ENCODE measurements at places on chromosomes 11 and 22.
A peak's percentile ranks its signal among the peaks of the same experiment; 100 is the strongest.

DNA sequence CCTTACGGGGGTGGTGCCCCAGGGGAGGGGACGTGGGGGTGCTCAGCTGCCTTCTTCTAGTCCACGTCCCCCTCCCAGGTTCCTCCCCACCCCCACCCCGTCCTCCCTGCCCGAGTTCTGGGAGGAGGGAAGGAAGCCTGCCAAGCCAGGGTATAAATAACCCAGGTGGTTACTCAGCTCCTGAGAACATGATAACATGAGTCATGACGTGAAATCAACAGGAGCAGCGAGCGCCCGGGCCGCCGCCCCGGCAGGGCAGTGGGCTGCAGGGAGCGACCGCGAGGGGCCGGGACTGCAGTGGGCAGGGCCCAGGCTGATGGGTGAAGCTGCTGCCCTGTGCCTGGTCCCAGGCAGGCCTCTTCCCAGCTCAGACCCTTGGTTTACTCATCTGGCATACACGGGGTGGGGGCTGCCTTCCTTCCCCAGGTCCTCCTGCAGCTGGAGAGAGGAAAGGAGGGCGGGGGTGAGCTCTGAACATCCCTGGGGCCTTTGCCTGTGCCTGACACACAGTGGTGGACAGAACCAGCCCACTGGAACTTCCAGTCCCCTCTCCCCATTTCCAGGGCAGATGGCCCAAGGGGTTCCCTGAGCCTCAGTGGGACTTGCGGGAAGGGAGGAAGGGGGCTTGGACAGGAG lies 8.8 kb upstream of the PDGFB start:
- DNase-seq, result peak; percentile 86

- DNase-seq, result no peak
Observed at GRCh38 chr22:26768952-26769351, 111.6 kb downstream of the MIAT start.

DNA sequence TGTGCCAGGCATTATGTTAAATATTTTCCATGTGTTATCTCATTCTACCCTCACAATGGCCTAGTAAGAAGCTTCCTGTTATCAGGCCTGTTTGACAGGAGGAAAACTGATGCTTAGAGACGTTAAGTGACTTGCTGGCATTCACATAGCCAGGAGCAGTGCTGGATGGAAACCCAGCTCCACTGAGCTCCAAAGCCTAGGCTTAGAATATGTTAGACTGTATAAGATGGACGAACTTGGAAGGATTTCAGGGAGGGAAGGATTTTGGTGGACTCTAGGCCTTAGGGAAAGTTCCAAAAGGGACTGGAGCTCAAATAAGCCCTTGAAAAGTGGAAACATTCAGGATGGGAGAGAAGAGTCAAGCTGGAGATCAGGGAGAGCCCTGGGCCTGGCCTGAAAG lies 2.1 kb downstream of the CD44 start:
- DNase-seq, result no peak

- no peak for DNase-seq
Observed at GRCh38 chr22:37860796-37861421, 11.7 kb downstream of the EIF3L start.

GRCh38 chr11:117478126-117478860 lies 150.6 kb downstream of the CEP164 start:
- DNase-seq, result no peak

- peak; percentile 66 for DNase-seq
Observed at GRCh38 chr11:830295-831117, 2.2 kb upstream of the CD151 start.

GRCh38 chr11:41458154-41458553 lies 1.3 kb downstream of the LRRC4C start:
- DNase-seq, result no peak

DNA sequence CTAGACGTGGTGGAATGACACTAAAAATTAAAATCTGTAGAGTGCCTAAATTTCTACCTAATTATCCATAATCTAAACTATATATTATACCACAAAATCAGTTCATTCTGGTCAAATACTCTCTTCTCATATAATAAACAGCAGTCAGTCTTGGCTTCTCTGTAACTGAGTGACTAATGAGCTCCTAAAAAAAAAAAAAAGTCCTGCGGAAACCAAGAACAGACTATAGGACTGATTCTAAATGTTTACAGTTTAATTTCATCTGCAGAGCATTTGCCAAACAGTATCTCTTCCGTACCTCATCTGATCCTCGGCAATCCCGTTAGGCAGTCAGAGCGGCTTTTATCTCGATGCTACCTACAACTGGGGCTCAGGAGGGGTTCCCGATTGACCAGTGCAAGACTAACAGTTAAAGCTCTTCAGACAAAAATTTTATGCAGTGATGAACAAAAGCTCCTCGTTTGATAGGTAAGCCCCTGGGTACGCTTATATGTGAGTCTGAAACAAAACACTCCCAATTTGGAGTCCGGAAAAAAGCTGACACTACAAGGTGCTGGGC lies 686 bp downstream of the KIF18A start:
- no peak for DNase-seq
